ENCODE measurements at places on chromosomes 7 and 10.

DNA sequence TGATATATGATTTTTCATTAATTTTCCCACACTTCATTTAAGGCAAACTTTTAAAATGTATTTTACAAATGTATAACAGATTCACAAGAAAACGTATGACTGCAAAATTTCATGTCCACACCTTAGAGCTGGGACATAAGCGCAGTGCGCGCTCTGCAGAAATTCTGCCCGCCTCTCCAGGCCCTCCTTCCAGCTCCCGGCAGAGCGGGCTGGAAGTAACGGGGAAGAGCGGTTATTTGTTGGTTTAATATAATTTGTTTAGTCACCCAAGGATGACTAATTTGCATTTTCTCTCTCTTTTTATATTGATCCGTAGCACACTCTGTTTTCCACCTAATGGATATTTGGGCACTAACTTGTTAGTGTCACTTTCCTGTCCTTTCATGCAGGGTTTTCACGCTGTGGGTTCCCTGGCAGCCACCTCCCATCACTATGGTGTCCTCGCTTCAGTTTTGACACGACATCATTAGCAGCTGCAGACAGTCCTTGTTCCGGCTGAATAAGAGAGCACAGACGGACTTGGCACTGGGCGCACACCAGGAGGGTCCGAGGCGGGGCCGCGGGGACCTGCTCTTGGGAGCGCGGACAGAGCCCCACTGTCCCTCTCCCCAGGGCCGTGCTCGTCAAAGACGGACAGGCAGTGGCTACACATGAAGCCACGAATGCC is 129.2 kb upstream of the SEC61G start:
- no peak for DNase-seq

DNA sequence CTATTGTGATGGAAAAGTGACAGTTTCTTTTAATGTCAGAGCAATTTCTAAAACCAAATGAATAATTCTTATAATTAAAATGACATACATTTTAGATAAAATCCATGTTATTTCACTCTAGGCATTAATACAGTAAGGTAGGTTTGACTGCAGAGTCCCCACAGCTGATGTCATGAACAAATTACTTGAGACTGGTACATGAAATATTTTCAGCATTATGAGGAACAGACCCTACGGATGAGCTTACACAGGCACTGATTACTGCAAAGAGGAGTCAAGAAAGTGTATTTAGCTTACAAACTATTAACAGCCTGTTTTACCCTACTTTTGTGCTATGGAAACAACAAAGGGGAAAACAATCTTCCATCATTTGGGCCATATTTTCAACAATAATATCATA is 8.9 kb downstream of the COL1A2 start:
- DNase-seq, result no peak

GRCh38 chr10:60513281-60513680 is 123.6 kb upstream of the ANK3 start:
- no peak for DNase-seq

GRCh38 chr7:44110719-44111635 is 6.8 kb downstream of the AEBP1 start:
- DNase-seq, result no peak

- DNase-seq, result no peak
Observed at GRCh38 chr7:90655566-90655965, 59.4 kb downstream of the CDK14 start.

DNA sequence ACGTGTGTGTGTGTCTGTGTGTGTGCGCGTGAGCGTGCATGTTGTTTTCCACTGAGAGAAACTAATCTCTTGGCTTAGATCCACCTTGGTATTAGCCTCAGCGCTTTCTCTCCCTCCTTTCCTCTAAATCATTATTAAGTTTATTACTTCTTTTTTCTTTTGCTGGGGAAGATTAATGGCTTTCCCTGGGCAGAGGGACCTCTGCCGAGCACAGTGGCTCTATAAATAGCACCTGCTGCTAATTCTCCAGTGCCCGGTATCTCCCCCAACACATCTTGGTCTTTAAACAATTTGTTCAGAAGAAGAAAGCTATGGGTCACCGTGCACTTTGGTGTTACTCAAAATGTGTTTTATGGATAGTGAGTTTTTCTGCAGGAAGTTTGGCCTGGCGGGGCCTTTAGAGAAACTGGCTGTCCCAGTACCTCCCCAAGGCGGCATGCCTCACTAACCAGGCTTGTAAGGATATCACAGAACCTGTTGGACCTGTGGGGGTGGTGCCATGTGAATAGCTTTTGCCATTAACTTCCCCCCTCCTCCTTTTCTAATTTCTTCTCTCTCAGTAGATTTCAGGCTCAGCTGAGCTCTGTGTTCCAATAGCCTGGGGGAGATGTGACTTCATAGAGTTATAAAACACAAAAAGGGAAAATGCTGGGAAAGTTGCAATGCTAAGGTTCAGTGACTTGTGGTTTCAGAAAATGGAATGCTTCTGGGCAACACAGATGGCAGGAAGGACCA is 70.1 kb upstream of the RAB11FIP2 start:
- no peak for DNase-seq

Measured in activated B cell treated with CpG ODN at 0.5 μM for 24 hours (primary cell).